ENCODE measurements at places on chromosomes 4 and X.

DNA sequence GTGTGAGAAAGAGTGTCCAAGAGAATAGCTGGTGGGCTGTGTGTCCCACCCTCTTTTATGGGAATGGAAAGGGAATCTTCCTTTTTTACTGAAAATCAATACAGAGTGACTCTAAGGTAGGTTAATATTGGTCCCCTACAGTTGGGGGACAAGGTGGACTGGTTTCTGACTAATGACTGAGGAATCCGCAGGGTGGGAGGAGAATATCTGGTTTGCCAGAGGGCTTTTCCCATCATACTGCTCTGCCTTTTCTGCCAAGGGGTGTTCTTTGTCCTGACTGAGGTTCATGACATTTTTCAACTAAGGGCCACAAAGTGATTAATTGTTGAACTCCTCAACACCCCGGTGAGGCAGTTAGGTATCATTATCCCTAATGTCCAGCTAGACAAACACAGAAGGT lies 261.6 kb downstream of the SPATA18 start:
- DNase-seq, result no peak

DNA sequence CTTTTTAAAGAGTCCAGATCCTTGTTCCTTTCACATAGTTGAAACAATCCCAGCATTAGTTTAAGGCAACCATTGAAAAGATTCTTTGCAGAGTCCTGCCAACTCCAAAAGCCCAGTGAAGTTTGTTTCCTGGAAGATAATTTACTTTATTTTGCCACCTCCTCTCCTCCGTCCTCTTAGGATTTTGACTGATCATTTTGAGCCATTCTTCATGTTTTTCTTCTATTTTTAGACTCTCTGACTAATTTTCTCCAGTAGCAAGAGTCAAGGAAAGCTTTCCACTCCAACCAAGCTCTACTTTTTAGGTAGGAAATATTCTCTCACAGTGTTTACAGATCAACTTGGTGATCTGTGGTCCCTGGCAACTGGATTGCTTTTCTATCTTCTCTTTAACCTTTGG lies 10.3 kb downstream of the NCBP2L start:
- DNase-seq, result no peak

GRCh38 chr4:6022607-6023288 lies 4.5 kb upstream of the C4orf50 start:
- DNase-seq, result no peak

DNA sequence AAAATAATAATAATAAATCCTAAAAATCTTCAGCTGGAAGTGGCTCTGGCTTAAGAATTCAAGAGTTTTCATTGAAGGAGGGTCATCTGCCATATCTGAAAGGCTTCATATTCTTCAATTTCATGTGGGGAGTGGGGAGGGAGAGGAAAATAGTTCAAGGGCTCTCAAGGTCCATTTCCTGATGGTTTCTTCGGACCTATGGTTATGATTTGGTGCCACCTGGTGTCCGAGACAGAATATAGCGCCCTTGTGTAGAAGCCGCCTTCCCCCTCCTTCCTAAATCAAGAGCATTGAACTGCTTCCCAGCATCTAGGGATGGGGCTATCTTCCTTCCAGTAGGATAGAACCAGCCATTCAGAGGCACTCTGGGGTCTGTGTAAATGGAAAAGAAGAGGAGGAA lies 34.3 kb downstream of the NLGN3 start:
- peak; percentile 83 for DNase-seq

- DNase-seq, result no peak
Measured at GRCh38 chr4:76354517-76355473, 48.3 kb downstream of the STBD1 start.

DNA sequence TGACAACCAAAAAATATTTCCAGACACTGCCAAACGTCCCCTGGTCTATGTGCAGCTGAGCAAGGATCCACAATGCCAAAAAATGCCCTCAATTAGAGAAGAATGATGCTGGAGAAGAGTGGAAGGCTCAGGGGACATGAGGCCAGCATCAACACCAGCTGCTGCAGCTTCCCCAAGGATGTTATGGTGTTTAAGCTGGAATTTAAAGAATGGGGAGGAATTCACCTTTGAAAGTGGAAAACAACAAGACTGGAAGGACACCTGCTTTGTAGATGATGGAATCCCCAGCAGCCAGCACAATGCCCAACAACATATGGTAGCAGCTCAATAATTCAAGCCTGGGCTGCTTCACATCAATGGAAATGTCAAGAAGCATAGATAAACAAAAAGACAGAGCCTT lies 20.3 kb upstream of the SMPX start:
- no peak for DNase-seq

- DNase-seq, result no peak
Measured at GRCh38 chr4:155609455-155610059, 57.1 kb upstream of the GUCY1A1 start.

GRCh38 chr4:140149846-140150635 lies 3.9 kb downstream of the MAML3 start:
- DNase-seq, result peak; percentile 86

- DNase-seq, result no peak
Measured at GRCh38 chr4:142402156-142402555, 443.9 kb downstream of the INPP4B start.

DNA sequence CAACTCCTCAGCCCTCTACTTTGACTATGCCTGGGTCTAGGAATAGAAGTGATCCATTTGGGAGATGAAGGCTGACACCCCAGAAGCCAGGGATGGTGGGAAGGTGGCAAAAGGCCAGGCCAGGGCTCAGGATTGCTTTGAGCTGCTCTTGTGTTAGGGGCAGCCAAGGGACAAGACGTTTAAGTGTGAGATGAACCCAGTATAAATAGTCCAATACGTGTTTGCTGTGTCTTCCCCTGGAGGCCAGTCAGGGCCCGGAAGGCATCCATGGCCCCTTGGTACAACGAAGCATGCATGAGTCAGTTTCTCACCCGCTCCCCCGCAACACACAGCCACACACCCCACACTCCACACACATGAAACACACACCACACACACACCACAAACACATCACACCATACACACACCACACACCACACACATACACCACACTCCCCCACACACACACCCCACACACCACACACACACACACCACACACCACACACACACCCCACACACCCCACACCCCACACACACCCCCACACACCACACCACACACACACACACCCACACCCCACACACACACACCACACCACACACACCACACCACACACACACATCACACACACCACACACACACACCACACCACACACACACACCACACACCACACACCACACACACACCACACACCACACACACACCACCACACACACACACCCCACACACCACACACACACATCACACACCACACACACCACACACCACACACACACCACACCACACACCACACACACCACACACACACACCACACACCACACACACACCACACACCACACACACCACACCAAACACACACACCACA lies 5.1 kb downstream of the STARD8 start:
- DNase-seq, result peak; percentile 16

DNA sequence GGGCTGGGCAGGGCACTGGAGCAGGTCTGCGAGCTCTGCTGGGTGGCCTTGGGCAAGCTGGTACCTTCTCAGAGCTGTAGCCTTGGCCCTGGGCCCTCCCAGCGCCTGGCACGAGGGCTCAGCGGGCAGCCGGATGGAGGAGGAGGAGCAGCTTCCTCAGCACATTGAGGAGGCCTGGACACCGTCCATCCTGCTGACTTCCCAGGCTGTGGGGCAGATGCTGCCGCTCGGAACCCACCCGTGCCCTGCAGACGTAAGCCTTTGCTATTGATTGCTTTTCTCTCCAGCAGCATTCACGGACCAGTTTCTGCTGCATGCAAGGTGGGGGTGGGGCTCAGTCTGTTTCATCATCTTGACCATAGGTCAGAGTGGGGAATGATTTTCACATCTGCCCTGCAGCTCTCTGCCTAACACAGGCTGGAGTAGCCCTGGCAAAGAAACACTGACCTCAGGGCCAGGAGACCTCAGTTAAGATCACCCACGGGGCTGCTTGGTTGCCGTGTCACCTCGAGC lies 80.7 kb upstream of the PSAPL1 start:
- DNase-seq, result no peak

GRCh38 chr4:128384091-128384520 lies 96.5 kb upstream of the PGRMC2 start:
- no peak for DNase-seq

GRCh38 chrX:88416002-88416401 lies 331.0 kb upstream of the CPXCR1 start:
- DNase-seq, result no peak

DNA sequence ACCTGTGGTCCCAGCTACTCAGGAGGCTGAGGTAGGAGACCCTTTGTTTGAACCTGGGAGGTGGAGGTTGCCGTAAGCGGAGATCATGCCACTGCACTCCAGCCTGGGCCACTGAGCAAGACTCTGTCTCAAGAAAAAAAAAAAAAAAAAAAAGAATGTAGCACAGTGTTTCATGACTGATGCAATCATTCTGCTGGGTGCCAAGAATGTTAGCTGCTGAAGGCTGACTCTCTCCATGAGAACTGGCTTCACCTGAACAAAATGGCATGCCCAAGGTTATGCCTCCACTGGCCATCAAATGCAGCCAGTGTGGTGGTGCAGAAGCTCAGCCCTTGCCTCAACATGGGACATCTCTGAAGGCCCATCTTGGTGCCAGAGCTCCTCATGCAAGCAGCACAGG lies 412.1 kb downstream of the ADAM29 start:
- DNase-seq, result no peak

- no peak for DNase-seq
Measured at GRCh38 chr4:87053176-87053658, 118.4 kb downstream of the AFF1 start.

DNA sequence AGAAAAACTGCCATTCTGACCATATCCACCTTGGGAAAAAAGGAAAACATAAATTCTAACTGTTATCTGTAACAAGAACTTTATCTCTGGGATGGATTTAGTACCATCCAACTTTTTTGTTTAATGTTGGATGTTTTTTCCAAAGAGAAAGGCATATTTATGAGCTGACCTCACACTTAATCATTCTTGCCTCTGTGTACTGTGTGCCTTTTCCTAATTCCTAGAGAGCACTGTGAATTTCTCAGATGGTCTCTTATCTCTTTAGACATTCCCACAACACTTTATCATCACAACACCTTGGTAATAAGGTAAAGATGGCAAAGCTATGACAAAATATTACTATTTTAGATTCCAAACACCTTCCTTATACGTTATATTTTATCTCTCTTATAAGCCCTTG lies 126.2 kb downstream of the COL4A6 start:
- no peak for DNase-seq

GRCh38 chrX:153307276-153308178 lies 14.0 kb downstream of the PNMA6F start:
- no peak for DNase-seq

DNA sequence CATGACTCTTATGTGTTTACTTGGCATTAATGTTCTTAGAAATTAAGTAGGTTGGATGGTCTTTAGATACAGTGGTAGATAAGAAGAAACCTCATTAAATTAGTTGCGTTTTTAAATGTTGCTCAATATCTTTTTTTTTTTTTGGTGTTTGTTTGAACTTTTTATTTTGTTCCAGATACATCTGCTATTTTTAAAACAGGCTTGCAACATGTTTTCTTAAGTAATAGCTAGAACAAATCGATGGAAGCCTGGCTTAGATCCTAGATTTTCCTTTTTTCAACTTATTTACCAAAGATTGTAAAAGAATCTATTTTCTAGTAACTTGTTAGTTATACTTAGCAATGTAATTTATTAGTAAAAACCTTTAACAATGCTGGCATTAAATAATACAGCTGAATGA lies 9.3 kb downstream of the CNKSR2 start:
- DNase-seq, result no peak

- DNase-seq, result no peak
Measured at GRCh38 chr4:28001698-28002097, 1141.1 kb downstream of the STIM2 start.

- no peak for DNase-seq
Measured at GRCh38 chr4:121233982-121234381, 69.9 kb upstream of the TNIP3 start.

- no peak for DNase-seq
Measured at GRCh38 chr4:1571165-1572009, 112.7 kb downstream of the FAM53A start.

DNA sequence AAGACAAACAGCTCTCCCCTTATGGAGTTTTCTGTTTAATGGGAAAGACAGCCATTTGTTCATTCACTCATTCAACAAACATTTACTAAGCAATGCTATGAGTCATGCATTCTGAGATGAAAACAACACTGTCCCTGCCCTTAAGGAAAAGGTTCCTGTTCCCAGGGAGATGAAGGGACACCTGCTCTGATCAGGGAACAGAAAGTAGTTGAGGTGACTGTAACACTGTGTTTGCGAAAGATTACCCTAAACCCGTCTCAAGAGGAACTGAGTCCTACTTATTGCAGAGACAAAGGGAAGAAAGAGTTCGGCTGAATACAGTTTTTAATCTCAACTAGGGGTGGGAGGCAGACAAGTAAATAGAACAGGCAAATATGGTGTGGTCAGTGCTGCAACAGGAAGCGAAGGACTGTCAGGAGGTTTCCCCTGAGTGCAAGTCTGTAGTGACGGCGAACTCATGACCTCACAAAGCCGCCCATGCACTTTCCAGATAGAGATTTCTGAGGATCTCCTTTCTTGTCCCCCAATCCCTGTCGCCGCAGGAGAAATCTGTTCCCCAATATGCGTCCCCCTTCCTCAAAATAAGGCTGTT lies 712 bp downstream of the STX18 start:
- peak; percentile 96 for DNase-seq

- peak; percentile 36 for DNase-seq
Measured at GRCh38 chr4:172850838-172851237, 317.8 kb upstream of the GALNT7 start.

DNA sequence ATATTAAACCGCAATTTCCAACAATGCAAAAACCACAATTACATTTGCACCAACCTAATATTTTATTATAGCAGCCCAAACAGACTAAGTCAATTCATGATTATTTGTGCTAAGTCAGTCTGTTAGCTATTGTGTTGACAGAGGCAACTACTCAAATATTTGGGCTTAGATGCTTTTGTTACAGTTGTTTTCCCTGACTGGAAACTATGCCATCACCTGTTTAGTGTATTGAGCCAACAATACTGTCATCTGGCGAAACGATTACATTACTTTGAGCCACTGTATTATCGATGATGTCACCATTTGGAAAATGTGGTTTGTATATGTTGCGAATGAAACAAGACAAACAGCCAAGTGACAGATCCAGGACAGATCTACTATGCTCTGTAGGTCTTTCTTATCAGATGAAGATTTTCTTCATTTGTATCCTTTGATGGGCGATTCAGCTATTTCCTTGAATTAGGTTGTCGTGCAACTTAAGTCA lies 38.7 kb upstream of the INTS6L start:
- DNase-seq, result peak; percentile 90

GRCh38 chr4:155811083-155811482 lies 52.3 kb downstream of the GUCY1B1 start:
- DNase-seq, result no peak

- DNase-seq, result no peak
Measured at GRCh38 chr4:139188648-139189416, 11.8 kb upstream of the ELF2 start.

GRCh38 chr4:15376594-15376993 lies 51.2 kb upstream of the C1QTNF7 start:
- DNase-seq, result peak; percentile 48

All from DMS53 (cell line).